ENCODE measurements at places on chromosomes 3 and 15. TPM values are rescaled to one million over a fixed set of nuclear protein-coding genes. Genes with fewer than 3 reads are reported as not detected.

The GOLGA8O gene
- 0.20 TPM for total RNA-seq

The BOC gene
- 2.2 TPM for total RNA-seq

The DGKG gene
- 1.4 TPM for total RNA-seq

The TMEM207 gene
- total RNA-seq: not detected

The CACNA2D2 gene
- not detected for total RNA-seq

The SPATA12 gene
- total RNA-seq: not detected

All from subcutaneous preadipocyte (primary cell).